ENCODE measurements at places on chromosomes 1 and 21.
A peak's percentile ranks its signal among the peaks of the same experiment; 100 is the strongest.

DNA sequence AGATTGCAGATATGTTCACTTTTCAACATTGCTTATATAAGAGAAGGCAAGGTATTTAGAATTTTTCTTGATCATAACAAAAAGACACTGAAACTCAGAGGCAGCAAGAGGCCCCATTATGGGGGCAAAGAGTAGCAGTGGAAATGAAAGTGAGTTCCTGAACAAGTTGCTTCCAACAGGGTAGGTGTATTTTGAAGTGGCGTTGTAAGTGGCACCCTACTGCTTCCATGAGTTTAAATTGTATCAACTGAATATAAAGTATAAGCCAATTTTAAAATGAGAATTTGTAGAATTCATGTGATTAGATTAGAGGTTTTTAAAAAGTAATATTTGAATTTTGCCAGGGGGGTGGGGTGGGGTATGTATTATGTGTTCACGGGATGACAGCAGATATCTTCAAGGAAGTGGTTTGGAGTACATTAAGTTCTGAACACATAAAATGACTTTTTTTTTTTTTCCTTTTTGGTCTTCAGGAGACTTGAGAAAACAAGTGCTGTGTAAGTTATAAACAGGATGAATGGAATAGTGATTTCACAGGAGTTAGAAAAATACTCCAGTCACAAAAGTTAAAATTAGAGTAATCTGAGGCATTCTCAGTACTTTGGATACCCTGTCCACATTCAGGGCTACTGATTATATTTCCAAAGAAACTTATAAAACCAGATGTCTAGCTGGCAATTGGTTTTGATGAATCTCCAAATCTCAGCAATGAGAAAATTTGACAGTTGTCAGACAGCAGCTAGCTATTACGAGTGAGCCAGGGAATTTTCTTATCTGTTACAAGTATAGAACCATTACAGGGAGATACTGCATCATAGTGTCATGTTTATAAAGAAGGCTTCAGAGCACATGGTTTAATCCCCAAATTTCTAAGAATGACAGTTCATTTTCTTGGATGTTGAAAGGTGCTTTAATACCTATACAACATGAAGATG lies 182.0 kb downstream of the ST6GALNAC3 start:
- DNase-seq = peak; percentile 31

DNA sequence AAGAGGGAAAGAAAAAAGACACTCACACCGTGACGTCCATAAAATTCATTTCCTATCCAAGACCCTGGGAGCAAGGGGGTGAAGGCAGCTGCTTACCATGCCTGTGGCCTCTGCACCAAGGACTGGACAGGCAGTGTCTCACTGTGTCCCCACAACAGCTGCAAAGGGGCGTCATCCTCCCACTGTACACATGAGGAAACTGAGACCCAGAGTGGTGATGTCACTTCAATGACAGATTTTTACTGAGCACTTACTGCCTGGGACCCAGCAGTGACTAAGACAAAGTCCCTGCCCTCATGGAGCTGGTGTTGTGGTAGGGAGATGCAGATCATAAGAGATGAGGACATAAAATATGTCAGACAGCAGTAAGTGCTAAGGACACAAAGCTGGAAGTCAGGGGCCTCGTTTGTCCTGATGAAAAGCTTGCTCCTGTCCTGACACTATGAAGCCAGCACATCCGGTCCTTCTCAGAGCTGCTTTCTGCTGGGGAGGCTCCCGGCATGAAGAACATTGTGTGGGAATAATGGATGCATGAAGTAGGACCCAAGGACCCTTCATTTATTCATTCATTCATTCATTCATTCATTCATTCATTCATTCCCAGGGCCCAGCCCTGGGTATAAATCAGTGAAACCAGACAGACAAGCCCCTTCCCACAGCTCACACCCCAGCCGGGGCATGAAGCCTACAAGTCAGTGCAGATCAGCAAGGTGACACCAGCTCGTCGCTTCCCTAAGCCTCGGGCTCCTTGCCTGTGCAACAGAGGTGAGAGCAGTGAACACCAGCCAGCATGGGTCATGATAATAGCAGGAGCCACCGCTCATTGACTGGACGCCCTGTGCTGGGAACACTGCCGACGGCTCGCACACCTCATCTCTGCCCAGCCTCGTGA lies 473.7 kb downstream of the MATN1 start:
- DNase-seq = no peak

DNA sequence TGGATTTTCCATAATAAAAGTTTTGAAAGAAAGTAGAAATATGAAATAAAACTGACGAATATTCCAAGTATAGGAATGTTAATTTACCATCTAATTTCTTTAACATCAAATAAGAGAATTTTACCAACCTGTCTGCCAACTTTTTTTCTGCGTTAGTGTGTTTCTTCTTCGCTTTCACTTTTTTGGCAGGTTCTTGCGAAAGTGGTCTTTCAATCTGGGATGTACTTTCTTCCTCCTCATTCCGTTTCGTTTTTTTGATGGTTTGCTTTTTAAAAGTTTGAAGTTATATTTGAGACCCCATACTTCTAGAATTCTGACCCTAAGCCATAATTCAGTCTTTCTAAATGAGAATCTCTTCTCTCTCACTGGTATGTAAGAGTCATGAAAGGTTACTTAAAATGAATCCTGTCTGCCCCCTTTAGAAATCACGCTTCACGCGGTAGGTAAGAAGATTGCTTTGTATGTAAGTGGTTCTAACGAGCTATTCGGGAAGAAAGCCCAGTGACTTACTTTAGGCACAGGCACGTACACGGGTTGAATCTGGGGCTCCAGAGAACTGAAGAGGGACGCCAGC lies 580 bp downstream of the RBM34 start:
- DNase-seq = no peak

GRCh38 chr1:56686169-56686568 lies 41.1 kb downstream of the PRKAA2 start:
- no peak for DNase-seq

GRCh38 chr1:11790880-11791715 lies 14.7 kb downstream of the MTHFR start:
- no peak for DNase-seq

GRCh38 chr1:7510389-7510931 lies 260.6 kb upstream of the VAMP3 start:
- no peak for DNase-seq

DNA sequence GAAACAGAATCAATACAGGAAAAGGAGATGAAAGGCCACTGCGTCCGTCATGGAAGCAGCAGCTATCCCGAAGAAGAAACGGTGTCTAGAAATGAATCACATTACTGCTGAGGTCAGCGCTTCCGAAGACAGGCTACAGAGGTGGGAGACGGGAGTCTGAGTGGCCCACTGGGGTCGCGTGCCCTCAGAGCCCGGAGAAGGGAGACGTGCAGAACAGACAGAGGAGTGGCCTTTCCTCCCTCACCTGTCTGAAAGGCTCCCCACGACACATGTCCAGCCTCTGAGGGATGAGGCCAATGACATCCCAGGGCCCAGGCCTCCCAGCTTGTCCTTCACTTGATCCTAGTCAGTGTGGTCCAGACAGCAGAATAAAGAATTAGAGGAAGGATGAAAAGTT lies 35.9 kb downstream of the VPS26C start:
- DNase-seq = no peak

GRCh38 chr1:93025572-93025971 lies 53.5 kb upstream of the MTF2 start:
- DNase-seq = no peak

GRCh38 chr21:27645285-27645684 lies 678.4 kb upstream of the ADAMTS5 start:
- no peak for DNase-seq

DNA sequence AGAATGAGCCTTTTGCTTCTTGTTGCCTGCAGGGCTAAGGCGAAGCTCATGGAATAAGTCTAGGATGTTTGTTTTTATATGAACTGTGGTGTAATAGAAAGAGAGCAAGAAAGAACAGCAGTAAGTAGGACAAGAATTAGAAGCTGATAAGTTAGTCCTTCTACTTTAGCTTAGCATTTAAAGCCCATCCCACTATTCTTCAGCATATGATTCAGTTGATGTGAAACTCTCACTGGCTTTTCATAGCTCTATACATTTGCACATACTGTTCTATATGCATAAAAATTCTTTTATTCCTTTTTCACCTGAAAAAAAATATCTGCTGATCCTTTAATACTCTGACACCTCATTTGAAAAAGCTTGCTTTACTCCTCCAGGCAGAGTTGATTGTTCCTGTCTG lies 712.0 kb downstream of the USP25 start:
- no peak for DNase-seq

GRCh38 chr1:37989361-37989930 lies 376 bp downstream of the SF3A3 start:
- DNase-seq = no peak

Measured in DMS79 treated with DMSO at 0.1 percent for 48 hours (cell line).